ENCODE measurements at places on chromosomes 1 and 21.

GRCh38 chr21:42619166-42619565 lies 34.3 kb upstream of the PDE9A start:
- DNase-seq: no peak

DNA sequence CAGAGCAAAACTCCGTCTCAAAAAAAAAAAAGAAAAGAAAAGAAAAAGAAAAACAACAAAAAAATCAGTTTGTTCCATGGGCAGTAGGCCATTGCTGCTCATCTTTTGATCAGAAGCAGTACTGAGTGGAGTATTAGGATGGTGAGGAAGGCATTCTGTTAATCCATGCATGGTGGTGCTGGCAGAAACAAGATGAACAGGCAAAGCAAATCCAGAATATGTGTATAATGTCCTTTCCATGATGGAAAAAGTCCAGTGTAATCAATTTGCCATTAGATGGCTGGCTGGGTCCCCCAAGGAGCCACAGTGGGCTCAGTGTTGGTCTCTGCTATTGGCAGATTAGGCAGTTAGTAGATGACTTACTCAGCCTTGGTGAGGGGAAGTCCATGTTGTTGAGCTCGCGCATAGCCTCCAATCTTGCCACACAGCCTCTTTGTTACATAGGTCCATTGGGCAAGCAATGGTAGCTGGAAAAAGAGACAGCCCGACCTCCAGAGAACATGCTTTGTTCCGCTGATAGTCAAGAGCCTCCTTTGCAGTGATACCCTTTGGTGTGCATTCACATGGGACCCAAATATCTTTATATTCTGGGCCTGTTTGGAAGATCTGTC lies 23.3 kb downstream of the H3-3A start:
- no peak for DNase-seq

DNA sequence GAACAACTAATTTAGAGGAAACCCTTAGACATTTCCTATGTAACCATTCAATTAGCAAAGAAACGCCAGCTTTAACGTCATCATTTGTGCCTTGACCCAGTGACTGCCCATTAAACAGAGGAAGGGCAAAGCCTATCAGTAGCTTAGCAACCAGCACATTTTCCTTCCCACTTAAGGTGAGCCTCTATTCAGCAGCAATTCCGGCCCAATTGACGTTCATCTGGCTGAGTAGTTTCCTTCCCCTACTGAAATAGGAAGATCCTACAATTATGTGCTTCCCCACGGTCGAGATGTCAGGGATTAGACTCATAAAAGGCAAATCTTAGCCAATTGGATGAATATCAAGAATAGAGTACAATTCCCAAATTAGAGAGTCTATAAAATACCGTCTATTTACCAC lies 482.1 kb upstream of the ADAMTS5 start:
- no peak for DNase-seq

DNA sequence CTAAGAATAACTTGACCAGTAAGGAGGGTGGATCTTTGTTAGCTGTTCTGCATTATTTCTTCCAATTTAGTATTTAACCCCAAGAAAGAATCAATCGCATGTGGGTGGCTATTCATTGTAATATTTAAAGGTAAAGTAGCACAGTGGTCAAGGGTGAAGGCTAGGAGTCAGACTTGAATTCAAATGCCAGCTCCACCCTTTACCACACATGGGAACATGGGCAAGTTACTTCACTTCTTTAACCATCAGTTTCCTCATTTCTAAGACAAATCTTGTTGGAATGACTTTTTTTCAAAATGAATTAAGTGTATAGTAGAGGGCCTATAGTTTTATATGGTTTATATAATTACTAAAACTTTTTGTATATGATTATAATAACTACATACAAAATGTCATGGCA lies 71.3 kb upstream of the S1PR1 start:
- DNase-seq: no peak

DNA sequence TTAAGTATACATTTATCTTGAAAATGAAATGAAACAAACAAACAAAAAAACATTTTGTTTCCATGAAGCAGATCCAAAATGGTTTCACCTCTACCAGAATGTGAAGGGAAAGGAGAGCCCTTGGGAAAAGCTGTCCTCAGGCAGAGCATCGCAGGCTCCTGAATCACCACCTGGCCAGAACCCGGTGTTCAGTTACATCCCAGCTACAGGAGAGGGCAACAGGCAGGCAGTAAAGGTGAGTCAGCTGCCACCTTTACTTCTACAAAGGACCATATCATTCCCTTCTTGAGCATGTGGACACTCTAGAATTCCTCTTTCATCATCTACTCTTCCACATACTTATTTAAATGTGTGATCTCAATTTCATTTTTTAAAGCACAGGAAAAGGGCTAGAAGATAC lies 151.2 kb downstream of the PIGK start:
- DNase-seq: no peak

GRCh38 chr1:157095091-157095490 lies 4.5 kb downstream of the ETV3L start:
- DNase-seq: no peak

- no peak for DNase-seq
Observed at GRCh38 chr1:26364956-26365355, 7.6 kb downstream of the ZNF683 start.

GRCh38 chr1:79295967-79296366 lies 289.4 kb upstream of the ADGRL4 start:
- DNase-seq: no peak

Measured in ureter (tissue), 1 donor.